AG04449 (cell line): ENCODE measurements at places on chromosomes 7 and 10.

DNA sequence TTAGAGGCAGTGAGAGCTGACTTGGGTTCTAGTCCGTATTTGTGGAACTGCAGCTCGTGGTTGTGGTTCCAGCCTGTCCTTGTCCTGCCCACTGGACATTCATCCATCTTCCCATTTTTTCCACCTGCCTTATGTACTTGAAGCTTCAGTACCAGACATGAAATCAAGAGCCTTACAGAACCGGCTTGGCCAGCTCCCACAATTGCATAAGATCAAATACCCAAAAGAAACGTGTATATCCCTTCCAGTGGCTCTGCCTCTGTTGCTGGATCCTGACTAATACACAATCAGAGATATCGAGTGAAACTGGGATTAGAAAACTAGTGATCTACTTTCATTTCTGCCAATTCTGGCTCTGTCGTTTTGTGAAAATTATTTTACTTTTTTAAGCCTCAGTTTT lies 23.8 kb upstream of the LIPA start:
- DNase-seq, result no peak

- DNase-seq, result no peak
Measured at GRCh38 chr7:37765872-37766525, 82.4 kb upstream of the NME8 start.

DNA sequence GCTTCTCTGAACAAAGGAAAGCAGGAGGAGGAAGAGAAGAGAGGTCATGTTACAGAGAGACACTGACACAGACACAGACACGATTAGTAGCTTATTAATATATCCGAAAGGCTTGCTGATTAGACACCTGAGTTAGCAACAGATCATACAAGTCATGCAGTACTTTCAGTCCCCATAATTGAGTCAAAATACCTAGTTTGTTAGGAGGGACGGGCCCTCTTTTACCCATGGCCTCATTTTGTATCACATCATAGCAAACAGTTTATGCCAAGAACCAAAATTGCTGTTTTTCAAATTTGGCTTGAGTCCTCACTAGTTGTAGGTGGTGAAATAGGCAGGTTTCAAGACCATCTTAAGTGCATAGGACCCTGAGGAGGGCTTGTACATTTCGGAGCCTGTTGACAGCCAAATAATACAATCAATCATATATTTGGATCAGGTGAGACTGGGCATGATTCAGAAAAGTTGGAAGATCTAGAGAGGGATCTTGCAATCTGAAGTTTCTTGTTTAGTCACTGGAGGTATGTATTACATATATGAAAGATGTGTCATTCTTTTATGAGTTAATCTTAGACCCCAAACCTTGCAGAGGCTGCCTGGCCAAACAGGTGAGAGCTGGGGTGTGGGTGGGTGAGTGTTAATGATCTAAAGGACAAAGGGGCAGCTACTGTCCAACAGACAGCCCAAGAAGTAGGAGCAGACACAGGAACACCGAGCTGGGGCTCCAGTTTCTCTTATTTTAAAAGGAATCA lies 65.4 kb downstream of the PRPF18 start:
- DNase-seq, result no peak

- no peak for DNase-seq
Measured at GRCh38 chr10:94546049-94546900, 687 bp downstream of the HELLS start.
